ENCODE measurements at places on chromosomes 2 and 18.

DNA sequence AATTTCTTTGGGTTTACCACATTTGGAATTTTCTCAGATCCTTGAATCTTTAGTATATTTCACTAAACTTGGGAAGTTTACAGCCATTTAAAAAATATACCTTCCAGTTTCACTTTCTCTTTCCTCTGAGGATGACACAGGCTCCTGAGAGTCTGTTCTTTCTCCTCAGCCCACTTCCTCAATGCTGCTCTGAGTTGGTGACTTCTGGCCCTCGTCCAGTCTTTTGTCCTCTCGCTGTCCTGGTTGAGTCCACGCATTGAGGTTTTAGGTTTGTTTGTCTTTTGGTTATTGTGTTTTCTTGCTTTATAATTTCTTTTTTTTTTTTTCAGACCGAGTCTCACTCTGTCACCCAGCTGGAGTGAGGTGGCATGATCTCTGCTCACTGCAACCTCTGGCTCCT is 40.7 kb upstream of the GALR1 start:
- no peak for DNase-seq

GRCh38 chr2:173793709-173794565 is 171.2 kb downstream of the SP3 start:
- DNase-seq: no peak

DNA sequence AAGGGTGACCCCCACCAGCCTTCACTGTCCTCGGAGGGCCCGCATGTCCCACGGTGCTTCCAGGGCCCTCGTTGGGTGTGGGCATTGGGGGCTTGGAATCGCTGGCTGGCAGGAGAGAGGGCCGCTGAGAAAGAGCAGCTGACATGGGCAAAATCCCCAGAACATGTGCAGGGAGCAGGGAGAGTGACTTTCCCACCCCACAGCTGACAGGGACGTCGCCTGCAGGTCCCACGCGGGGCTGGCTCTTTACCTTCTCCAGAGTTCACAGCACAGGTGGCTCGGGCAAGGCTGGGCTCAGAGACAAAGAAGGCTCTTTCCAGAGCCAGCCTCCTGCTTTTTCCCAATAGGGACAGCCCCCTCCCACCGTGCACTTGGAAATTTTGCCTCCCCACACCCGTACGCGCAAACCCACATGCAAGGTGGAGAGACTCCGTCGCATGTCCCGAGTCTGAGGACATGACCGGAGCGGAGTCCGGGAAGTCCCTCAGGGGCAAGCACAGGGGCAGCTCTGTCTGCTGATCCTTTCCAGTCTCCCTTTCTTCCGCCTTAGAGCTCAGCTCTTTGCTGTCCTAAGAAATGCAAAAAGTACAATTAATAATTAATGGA is 370.2 kb upstream of the MYT1L start:
- no peak for DNase-seq

- DNase-seq: peak; percentile 34
Observed at GRCh38 chr2:221895366-221896121, 323.4 kb upstream of the EPHA4 start.

- no peak for DNase-seq
Observed at GRCh38 chr2:64622443-64623241, 31.1 kb downstream of the SERTAD2 start.

GRCh38 chr18:11327391-11328009 is 178.1 kb upstream of the PIEZO2 start:
- DNase-seq: no peak

GRCh38 chr2:127423880-127424279 is 5.7 kb downstream of the PROC start:
- no peak for DNase-seq

DNA sequence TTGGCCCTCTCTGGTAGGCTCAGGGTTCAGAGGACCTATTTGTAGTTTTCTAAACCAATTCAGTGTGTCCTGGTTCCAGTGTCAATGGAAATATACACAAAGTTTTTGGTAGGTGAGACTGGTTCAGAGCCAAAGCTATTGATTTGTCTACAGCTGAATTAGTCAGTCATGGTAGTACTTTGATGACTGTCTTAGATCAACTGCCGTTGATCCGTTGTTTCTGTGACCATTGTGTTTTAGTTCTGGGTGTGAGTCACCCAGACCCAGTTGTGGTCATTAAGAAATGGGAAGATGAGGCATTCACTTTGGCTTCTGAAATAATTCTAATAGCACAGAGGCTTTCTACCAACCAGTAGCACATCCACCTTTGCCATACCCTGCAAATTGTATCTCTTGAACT is 16.0 kb upstream of the RPE start:
- DNase-seq: no peak

DNA sequence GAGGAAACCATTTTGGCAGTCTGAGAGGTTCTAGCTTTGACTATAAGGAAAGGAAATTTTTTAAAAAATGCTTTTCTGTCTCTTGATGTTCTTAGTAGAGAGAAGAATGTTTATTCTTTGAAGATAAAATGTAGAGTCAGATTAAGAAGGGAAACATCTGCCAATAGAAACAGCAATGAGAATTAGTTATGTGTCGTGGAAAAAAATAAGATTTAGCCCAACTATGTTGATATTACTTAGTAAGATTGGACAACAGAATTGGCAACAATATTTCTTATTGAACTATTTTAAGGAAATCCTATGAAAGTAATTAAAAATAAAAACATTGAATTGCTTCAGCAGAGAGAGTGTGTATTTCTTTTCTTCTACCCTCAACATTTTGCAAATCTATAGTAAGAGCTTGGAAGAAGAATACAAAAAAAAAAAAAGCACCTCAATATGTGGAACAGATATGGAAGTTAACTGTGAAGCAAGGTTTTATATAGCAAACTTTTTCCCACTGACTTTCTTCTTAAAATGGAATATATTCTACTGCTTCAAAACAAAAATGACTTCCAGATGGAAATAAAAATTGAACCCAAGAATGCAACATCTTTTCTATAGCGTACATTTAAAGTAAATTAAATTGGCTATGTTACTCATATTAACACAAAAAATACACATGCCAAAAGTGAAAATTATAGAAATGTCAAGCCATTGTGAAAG is 177.9 kb downstream of the FAM124B start:
- DNase-seq: no peak

DNA sequence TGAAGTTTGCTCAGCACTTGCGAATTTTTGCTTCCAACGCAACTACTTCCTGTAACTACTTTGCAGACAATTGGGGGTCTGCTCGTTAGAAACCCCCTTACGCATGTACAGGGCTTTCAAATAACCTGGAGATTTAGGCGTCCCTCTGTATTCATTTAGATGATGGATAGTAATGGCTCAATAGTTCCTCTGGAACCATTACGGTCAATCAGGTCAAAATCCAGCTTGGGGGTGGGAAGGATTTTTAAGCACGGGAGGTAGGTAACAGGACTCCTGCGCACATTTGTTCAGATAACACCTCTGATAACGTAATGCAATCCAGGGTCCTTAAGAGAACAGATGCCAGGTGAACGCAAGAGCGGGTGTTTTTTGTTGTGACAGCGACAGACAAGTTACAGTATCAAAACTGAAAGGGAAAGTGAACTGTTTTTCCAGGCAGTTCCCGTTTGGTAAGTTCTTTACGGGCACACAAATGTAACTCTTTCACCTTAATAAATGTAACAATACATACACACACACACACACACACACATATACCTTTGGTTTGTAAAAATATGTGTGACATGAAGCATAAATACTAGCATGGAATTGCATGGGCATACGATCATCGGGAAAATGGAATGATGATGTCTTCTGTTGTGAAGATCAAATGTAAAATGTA is 3.8 kb upstream of the OSR1 start:
- DNase-seq: no peak

DNA sequence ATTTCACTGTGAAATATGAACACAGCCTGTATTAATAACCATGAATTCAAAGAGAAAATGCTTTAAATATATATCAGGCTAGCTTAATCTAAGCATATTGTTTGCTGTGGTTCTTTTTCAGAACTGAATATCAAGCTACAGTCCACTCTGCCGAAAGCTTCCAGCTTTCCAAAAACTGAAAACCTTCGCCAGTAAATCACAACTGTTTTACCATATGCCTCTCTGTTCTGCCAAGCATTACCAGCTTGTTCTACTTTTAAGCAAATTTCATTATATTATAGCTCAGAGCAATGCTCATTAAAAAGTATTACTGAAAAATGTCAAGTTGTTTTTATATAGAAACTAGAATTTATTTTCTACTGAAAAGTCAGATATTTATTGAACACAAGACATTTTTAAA is 277.4 kb downstream of the NRXN1 start:
- DNase-seq: no peak

DNA sequence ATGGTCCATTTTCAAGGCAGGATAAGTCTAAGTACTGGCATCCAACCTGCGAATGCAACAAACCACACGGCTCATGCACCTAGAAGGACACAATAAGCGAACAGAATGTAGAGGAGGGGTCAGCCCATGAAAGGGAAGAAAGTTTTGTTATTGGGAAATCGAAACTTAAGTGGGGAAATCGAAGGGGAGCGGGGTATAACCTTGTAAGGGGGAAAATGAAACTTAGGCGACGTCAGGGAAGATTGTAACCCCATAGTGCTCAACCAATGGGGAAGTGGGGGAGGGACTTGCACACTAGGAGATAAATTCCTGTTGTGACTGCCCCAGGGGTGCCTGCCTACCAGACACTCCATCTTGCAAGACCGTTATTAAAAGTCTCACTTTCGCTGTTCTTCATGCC is 15.6 kb upstream of the OTOF start:
- no peak for DNase-seq

GRCh38 chr2:148263890-148264289 is 243.0 kb downstream of the MBD5 start:
- no peak for DNase-seq

GRCh38 chr2:74063486-74063885 is 78.8 kb downstream of the TET3 start:
- no peak for DNase-seq

- peak; percentile 34 for DNase-seq
Observed at GRCh38 chr2:48651158-48651790, 33.6 kb downstream of the GTF2A1L start.

- DNase-seq: no peak
Observed at GRCh38 chr2:162004031-162004430, 70.0 kb downstream of the DPP4 start.

GRCh38 chr18:63152096-63152495 is 167.5 kb downstream of the BCL2 start:
- DNase-seq: no peak

DNA sequence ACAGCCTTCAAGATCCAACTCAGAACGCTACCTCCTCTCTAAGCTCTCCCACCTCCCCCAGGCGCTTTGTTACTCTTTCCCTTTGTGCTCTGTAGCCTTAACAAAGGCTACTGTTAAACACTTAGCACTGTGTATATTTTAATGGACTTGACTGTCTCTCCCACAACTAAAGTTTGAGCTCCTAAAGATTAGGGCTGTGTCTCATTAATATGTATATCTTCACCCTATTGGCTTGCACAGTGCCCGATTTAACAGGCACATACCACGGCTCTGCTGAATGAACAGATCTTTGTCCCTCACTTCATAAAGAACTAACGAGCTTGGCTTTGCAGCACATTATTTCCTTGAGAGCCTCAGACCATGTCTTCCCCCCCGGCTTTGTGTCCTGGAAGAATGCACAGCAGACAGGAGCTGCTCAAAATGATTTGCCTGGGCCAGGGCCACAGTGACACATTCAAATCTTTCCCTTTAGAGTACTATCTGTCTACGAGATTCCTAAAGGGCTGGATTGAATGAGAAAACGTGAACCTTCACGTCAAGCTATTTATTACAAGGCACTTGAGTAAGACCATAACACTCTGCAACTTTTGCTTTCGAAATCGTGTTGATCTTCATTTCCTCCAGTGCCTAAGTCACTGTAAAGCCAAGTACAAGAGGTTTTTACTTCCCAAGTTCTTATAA is 22.1 kb downstream of the ABHD3 start:
- peak; percentile 63 for DNase-seq

GRCh38 chr2:9187620-9188214 is 18.9 kb upstream of the ASAP2 start:
- peak; percentile 53 for DNase-seq

GRCh38 chr2:1773883-1774282 is 29.6 kb upstream of the PXDN start:
- no peak for DNase-seq

GRCh38 chr2:75801234-75801982 is 90.7 kb upstream of the GCFC2 start:
- no peak for DNase-seq

GRCh38 chr2:225030893-225031292 is 11.4 kb downstream of the DOCK10 start:
- DNase-seq: no peak

DNA sequence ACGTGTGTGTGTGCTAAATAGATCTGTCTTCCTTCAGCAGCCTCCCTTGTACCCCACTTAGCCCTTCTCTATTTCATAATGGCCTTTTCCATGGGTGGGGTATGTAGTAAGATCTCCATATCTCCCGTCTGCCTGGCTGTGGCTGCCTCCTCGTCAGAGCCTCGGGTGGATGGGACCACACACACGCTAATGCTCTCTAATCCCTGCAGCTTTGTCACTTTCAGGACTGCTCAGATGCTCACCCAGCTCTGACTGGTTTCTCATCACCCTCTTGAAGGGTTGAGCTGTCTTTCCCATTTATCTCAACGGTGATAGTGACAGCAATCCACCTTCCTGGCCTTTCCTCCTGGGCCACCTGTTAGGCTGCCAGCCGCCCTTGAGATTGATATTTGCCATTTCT is 95.3 kb downstream of the DCC start:
- DNase-seq: no peak

GRCh38 chr18:63152791-63153190 is 166.8 kb downstream of the BCL2 start:
- DNase-seq: no peak

DNA sequence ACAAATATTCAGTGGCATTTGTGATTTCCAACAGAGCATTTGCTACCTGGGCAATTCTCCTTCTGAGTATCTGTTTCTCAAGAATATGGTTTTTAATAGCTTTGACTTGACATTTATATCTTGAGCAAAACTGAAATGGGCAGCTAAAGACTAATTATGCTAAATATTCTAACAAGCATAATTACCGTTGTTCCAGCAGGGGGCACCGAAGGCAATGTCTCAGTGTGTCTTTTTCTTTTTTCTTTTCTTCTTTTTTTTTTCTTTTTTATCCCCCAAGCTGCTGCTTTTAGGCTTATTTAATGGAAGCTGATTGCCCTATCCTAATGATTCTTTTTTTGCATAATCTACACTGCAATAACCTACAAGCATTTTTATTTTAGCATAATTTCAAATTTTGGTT is 138.9 kb upstream of the NABP1 start:
- DNase-seq: peak; percentile 11

GRCh38 chr2:200600549-200601225 is 14.9 kb downstream of the AOX1 start:
- no peak for DNase-seq
